ENCODE measurements at places on chromosomes 2 and 18.
A peak's percentile ranks its signal among the peaks of the same experiment; 100 is the strongest.

DNA sequence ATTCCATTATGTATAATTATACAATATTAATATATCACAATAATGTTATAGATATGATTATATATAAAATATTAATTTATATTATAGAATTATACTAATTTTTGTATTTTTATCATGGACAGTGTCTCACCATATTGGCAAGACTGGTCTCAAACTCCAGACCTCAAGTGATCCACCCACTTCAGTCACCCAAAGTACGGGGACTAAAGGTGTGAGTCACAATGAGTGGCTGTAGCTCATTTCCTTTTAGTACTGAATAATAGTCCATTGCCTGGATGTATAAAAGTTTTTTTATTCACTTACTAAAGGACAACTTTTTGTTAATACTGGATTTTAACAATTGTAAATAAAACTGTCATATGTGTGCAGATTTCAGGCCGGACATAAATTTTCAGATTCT, 417.6 kb upstream of the LINC00305 start:
- no peak for DNase-seq

- peak; percentile 19 for DNase-seq
Observed at GRCh38 chr2:55231546-55232083, 478 bp downstream of the CLHC1 start.

GRCh38 chr18:49531678-49532153, 30.1 kb upstream of the LIPG start:
- DNase-seq = no peak

DNA sequence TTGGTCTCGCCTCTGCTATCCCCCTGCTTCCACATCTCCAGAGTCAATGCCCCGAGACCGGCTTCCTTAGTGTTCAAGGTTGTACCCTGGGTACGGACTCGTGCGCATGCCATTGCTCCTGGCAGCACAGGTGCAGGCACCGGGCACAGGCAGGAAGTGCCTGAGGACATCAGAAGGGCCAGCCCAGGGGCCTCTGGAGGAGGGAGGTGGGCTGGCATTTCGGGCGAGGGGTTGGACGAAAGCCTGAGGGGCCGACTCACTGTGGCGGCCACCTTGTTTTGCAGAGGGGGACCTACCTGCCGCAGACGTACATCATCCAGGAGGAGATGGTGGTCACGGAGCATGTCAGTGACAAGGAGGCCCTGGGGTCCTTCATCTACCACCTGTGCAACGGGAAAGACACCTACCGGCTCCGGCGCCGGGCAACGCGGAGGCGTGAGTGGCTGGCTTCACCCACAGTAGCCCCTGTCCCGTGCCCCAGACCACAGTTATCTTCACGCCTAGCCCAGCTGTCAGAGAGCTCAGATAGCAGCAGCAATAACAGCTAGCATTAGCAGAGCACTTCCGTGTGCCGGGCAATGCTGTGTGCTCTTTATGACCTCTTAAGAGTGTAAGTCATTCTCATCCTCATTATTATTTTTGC, 12.5 kb downstream of the ITM2C start:
- DNase-seq = no peak

GRCh38 chr2:196263181-196263747, 91.9 kb upstream of the STK17B start:
- peak; percentile 74 for DNase-seq

GRCh38 chr2:38032946-38033345, 43.0 kb downstream of the CYP1B1 start:
- DNase-seq = no peak

DNA sequence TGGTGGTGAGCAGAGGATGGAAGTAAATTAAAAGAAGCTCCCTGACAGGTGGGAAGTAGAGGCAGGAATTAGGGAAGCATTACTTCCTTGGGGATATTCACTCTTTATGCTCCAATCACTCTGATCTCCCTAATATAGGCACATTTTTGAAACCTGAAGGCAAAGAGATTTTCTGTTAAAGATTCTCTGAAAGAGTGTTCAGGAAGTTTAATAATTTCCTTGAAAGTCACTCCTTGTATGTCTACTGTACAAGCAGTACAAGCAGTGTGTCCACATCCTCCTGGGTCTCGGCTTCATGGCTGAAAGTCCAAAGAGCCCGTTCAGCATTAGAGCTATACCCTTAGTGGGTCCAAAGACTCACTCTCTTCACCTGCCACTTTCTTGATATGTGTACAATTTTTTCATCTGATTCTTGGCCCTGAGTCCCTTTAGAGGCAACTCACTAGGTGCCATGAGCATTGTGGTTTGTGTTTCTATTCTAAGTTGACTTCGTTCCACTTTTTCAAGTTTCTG, 60.2 kb downstream of the AAK1 start:
- DNase-seq = no peak

DNA sequence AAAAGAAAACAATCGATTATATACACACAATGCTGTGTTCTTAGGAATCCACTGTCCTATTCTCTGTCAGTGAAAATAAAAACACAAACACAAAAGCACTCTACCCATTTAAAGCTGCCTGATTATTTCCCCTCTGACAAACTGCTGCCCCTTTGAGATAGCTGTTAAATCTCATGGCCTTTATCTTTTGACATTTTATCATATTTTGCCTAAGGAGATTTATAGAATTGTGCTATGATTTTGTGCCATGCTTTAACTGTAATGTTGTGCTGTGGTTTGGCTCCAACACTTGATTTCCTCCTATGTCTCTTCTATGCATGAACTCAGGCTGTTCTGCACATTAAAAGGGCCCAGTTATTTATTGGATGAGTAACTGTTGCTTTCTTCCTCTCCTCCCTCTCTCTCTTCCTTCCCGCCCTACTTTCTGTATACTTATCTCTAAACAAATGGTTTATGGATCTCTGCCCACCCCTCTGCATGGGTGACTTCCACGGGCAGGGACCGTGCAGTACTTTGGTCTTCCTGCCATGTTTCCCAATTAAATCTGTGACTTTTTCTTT, 1096.6 kb downstream of the TSN start:
- DNase-seq = no peak

GRCh38 chr2:133346654-133347053, 221.6 kb downstream of the NCKAP5 start:
- peak; percentile 79 for DNase-seq

DNA sequence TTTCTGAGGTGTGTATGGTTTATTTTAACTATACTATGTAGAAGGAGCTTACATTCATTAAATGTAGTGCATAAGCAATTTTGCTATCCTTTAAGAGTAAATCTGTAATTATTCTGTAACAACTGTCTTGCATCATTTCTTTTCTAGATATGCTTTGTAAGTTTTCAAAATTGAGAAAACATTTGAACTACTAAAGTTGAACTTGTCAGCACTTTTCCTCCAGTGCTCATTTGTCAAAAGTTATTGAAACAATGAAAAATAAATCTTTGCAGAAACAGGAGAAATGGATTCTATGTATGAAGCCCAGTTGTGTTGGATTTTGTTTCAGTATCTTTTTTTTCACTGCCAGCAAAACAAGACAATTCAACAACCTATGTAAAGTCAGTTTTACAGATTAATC, 14.5 kb upstream of the ZNF385B start:
- DNase-seq = no peak

GRCh38 chr2:226467633-226468032, 332.0 kb downstream of the IRS1 start:
- DNase-seq = no peak

DNA sequence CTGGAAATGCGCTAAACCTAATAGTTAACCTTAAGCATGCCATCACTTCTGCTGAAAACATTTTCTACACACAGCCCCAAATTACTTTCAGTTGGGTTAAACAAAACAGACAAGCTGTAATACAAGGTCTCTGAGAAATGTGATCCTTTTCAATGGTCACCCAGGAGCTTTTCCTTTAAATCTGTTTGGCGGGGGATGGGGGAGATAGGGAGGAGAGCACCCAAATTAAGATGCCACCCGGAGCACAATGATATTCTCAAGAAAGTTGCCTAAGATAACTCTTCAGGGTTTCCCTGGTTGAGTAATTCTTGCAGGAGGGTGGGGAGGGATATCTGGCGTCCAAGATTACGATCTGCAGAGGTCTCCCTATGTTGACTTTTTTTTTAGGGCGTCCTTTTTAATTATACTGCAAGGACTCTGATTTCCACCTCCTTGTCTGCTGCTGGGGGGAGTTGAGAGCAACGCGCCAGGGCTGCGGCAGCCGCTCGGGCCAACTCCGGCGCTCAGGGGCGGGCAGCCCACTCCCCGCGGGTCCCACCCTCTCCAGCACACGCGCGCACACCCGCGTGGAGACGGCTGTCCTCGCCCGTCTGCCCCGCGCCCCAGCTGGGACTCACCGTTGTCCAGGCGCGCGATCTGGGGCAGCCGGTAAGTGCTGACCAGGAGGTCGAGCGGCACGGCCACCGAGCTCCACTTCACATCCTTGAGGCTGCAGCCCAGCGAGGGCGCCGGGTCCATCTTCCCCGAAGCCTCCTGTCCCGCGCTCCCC, 807 bp downstream of the GAREM1 start:
- peak; percentile 6 for DNase-seq

DNA sequence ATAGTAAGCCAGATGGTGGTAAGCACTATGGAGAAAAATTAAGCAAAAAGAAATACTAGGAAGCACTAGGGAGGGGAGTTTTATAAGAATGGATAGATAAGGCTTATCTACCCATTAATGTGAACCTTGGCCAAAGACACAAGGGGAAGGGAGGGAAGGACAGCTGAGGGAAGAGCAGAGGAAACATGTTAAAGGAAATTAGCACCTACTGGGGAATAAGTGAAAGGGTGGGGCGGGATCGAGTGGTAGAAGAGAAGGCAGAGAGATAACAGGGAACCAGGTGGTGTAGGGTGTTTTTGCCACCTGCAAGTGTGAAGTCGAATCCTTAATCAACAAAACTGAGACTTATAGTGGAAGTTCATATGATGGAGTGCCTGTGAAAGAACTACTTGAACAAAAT, 1.7 kb downstream of the UNC80 start:
- no peak for DNase-seq

- DNase-seq = peak; percentile 65
Observed at GRCh38 chr2:127576433-127577207, 41.1 kb downstream of the MYO7B start.
